NK-92 treated with Interleukin-12 subunit alpha and Interleukin-12 subunit beta, amount 100 ng/mL, for 24 hours (cell line): ENCODE measurements at places on chromosomes 5 and 9.

DNA sequence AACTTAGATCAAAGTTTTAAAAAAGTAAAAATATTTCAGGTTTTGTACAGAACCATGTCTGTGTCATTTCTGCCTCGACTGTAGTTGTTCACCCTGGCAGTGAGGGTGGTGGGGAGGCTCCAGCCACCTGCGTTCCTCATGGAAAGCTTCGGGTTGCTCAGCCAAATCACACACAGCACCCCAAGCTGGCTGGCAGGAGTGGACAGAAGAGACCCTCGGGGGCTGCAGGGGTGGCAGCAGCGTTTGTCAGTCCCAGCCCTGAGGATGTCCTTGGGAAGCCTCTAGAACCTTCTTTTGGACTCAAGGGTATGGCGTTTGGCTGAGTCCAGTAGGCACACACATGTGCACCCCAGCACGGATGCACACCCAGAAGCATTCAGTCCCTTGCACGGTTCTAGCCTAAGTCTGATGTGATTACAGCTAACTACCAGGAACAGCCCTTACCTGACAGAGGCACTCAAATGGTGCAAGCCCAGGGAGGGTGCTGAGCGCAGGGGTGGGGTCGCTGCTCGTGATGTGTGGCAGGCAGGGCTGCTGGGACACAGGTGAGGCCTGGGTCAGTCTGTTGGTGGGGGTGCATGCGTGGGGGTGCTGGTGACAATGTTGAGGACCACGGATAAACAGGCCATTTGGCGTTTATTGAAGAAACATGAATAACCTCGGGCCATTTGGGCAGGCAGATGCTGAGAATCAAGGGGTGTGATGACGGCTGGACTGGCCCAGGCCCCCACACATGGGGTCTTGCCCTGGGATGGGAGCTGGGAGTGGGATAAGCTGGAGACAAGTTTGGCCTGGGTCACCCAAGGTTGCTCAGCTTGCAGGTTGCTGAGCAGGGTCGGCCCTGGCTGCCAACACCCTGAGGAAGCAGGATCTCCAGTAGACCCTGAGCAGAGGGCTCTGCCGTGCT, 103.4 kb downstream of the PHF2 start:
- no peak for DNase-seq

DNA sequence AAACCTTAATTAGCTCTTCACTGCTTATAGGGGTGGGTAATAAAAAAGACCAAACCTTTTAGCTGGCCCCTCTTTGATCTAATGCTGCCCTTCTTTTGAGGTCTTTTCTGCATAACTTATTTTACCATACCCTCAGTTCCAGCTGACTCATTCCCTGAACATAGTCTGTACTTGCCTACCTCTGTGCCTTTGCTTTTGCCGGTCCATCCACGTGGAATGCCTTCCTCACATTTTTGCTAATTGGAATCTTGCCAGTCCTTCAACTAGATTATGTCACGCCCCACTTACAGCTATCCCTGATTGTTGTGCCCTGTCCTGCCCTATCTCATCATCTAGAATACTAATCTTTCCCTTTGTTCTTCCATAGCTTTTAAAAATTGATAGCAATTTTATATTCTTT, 44.2 kb downstream of the FAF2 start:
- DNase-seq = no peak

DNA sequence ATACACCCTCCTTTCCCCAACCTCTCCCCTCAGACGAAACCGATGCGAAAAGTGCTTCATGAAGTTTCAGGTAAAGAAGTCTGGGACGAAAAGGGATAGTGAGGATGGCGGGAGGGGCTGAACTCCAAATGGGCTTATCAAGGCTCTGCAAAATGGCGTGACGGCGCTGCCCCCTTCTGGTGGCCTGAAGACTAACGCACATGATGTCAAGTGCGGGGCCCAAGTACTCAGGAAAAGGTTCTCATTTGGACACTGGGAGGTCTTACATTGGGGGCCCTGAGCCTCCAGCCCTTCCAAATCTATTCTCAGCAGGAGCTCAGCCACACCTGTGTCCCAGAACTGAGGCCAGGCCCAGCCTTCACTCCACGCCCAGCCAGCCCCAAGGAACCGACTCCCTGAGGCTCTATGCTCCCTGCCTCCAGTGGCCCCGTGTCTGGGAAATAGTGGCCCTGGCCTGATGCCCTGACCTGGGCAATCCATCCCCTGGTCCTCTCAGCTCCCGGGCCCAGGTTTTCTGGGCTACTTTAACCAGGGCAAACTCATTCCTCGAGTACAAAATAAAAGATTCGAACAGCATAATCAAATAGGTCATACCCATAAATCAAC, 119.9 kb downstream of the KCNIP1 start:
- DNase-seq = no peak

DNA sequence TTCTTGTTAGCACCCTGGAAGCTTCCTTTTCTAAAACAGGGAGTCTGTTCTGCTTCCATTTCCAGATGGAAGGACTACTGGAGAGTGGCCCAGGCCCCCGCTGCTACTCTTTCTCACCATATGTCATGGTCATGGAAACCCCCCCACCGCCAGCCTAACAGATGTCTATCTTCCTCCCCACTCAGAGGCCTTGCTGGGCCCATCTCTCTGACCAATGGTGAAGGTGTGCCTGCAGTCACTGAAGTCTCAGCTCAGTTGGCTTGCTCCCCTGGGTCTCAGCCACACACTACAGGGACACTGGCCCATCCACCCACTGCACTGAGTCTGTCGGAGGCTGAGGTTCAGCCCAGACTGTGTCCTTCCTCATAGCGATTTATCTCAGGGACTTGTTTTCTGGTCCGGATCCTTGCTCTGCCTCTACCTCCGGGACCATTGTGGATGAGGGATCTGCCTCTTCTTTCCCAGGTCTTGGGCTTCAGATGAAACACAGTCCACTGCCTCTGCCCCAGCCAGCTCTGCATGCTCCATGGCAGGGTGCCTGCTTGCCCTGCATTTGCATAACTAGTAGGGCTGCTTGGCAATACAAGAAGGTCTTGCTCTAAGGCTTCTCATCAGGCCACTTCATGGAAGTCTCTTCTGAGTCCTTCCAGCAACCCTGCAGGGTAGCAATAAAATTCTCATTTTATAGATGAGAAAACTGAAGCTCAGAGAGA, 30.8 kb downstream of the GALNT12 start:
- DNase-seq = no peak

DNA sequence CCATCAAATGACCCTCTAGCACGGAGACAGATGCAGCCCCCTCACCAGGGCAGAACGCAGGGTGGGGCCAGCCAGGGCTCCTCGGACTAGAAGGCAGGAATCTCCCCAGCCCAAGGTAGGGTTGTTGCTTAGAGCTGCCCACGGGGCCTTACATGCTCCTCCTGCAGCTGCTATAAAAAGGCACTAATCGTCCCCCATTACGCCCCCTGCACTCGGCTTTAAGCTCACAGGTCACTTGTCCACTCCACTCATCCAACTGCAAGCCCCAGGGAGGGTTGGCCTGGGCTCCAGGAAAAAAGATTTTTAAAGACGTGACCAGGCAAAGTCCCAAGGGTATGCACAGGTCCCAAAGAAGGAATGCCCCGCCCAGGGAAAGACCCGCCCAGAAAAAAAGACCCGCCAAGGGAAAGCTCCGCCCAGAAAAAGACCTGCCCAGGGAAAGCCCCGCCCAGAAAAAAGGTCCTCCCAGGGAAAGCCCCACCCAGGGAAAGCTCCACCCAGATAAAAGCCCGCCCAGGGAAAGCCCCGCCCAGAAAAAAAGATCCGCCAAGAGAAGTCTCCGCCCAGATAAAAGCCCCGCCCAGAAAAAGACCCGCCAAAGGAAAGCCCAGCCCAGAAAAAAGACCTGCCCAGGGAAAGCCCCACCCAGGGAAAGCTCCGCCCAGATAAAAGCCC, 11.1 kb downstream of the GRIN1 start:
- DNase-seq = no peak

DNA sequence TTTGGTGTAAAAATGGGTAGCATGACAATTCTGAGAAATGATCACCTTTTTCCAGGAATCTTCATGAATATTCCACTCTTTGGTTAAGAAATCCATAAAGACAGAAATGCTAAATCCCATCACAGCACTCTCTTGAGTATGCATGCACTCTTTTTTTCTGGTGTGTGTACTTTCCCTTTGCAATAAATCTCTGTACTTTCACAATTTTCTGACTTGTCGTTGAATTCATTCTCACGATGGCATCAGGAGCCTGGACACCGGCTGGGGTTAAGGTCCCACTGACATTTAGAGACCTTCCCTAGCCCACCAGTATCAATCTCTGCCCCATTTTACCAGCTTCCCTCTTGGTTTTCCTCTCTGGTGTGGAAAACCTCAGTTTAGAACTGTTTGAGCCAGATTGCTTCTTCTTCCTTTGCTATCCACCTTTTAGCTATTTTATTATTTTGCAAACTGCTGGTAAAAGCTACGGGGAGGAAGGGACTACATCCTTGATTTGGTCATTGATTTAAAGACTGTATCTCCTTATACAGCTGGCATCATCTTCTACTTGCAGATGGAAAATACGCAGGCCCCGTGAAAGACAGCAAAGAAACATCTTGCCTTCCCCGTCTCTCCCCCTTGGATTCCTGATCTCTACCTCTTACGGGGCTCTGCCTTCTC, 59.9 kb upstream of the ZFR start:
- no peak for DNase-seq

- DNase-seq = no peak
Observed at GRCh38 chr5:133754575-133755169, 142.3 kb upstream of the FSTL4 start.

- DNase-seq = no peak
Observed at GRCh38 chr9:130300739-130301138, 35.2 kb downstream of the HMCN2 start.

DNA sequence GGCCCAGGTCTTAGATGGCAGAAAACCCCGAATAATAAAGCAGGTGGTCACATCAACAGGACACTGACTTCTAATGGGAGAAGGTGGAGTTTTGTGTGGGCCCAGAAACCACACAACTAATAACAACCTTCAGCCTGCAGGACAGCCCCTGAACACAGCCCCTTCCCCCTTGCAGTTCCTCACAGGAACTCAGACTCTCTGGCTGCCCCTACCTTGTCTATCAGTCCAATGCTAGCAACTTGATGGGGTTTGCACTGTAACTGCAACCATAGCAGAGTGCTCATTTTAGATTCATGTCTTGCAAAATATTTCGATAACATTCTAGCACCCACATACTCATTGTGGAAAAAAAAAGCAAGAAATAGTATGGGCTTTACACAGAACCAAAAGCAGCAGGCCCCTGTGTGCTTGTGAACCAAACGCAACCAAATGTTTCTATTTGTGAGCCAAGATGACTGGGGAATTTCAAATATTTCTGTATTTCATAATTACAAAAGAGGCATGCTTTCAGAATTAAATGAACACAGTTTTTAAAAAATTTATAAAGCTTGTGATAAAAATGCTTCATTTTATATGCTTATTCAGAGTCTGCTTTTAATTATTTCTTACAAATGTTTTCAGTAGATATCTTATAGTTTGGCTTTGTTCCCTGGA, 62.7 kb upstream of the PDE4D start:
- DNase-seq = no peak

- no peak for DNase-seq
Observed at GRCh38 chr5:179324760-179325295, 20.4 kb downstream of the ADAMTS2 start.

- DNase-seq = no peak
Observed at GRCh38 chr5:177428574-177429217, 2.2 kb downstream of the GRK6 start.

- no peak for DNase-seq
Observed at GRCh38 chr5:123916345-123917121, 404.6 kb downstream of the CSNK1G3 start.

- no peak for DNase-seq
Observed at GRCh38 chr5:101915554-101915953, 380.5 kb downstream of the SLCO4C1 start.

- DNase-seq = no peak
Observed at GRCh38 chr5:36610621-36611020, 4.2 kb downstream of the SLC1A3 start.

DNA sequence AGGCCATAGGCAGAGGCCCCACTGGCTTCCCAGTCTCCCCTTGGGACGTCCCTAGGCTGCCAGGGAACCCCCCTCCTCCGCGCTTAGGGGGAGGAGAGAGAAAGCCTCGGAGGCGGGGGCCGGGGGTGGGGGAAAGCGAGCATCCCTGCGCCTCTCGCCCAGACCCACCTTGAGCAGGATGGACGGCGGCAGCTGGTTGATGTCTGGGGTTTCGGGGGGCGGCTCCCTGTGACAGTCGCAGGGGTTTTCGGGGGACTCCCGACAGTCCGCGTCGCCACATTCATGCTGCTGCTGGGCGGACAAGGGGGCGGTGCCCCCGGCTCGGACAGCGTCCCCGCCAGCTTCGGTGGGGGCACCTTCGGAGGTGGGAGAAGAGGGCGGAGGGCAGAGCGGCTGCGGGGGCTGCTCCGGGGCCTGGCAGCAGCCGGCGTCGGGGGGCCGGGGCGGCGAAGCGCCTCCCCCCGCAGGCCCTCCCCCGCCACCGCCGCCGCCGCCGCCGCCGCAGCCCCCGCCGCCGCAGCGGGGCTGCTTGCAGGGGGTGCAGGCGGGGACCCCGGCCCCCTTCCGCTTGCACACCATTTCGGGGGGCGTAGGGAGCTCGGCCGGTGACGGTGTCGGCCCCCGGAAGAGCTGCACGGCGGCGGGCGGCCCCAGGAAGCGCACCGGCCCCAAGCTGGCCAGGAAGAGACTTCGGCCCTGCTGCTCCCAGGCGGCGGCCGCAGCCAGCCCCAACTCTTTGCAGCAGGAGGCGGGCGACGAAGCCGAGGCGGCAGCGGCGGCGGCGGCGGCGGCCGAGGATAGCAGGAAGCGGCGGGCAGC, 1.2 kb downstream of the FBXL17 start:
- peak; percentile 54 for DNase-seq

DNA sequence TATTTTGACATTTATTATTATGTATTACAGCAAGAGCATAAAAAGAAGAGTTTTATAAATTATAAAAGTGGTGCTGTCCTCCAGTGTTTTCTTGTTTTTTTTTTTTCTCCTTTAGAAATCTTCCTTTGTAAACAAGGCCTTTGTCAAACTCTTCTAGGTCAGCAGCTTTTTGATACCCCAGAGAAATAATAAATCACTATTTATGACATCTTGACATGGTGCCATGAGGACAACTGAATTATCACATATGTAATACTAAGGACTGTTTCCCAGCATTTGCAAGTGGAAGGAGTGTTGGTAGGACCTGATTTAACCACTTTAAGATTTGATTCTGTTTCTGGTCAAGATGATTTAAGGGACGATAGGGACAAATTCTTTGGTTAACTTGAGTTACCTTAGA, 4.6 kb downstream of the SMARCA2 start:
- no peak for DNase-seq

DNA sequence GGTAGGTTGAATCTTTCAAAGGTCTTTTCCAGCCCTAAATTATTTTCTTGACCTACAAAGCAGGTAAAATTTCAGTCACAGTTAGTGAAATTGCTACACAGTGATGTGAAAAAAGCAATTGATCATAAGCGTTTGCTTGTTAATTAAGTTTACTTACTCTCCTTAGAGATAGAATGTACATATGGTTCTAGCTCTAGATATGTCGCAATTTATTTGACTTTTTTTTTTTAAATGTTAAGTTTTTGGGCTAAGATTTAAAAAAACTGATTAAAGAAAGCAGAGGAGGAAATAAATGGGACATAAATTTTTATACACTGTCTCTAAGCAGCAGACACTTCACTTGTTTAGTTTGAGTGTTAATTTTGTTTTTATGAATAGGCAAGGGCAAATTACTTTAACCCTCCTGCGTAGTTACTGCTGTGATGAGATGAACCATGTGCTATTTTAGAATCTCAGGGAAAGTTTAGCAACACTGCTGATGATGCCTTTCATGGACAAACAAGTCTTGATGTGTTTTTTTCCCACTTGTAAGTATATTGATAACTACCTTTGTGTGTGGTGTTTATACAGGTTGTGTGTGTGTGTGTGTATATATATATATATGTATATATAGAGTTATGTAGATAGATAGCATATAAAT, 38.3 kb upstream of the FAM120AOS start:
- no peak for DNase-seq

- DNase-seq = no peak
Observed at GRCh38 chr5:175383350-175383749, 60.6 kb downstream of the DRD1 start.
